NCI-H2171 (cell line): ENCODE measurements at places on chromosomes 1 and 21.

GRCh38 chr21:37622755-37623154 lies 256.2 kb downstream of the DYRK1A start:
- no peak for DNase-seq

DNA sequence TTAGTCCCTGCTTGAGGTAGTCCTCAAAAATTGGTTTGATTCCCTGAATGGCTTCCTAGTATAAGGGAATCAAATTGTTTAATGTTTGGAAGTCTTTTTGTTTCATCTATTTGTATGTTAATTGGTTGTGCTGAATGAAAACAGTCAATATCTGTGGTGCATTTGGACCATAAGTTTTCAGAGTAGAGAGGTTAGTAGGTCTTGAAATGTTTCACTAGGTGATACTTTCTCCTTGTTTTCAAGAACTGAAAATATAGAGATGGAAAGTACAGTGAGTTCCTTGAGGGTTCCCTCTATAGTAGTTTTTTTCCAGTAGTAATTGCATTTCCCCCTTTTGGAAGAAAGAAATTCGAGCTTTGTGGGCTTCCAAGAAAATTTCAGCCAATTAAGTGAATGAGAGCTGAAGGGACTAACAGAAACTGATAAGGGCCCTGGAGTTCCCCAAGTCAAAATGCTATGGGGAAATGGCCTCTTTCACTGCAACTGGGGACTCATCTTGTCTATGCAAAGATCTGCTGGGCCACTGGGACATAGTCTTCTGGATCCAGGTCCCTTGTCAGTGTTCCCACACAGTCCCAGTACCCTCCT lies 18.6 kb upstream of the CEP350 start:
- DNase-seq = no peak

DNA sequence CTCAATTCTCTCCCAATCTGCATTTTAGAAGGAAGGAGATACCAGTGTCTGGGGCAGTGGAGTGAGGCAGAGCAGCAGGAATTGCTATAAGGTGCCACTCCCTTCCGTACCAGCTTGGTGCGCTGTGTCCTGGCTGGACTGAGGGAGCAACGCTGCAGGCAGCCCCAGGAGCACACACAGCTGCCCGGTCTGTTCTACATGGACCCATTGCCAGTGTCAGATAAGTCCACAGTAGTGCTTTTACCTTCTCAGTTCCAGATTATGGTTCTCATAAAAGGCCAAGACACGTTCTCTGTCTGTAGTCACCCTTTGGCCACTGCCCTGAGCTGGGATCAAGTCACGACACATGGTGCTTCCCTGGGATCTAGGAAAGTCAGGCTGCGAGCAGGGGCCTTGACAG lies 44.1 kb upstream of the BARHL2 start:
- DNase-seq = no peak

GRCh38 chr1:200128944-200129879 lies 101.7 kb downstream of the NR5A2 start:
- no peak for DNase-seq

DNA sequence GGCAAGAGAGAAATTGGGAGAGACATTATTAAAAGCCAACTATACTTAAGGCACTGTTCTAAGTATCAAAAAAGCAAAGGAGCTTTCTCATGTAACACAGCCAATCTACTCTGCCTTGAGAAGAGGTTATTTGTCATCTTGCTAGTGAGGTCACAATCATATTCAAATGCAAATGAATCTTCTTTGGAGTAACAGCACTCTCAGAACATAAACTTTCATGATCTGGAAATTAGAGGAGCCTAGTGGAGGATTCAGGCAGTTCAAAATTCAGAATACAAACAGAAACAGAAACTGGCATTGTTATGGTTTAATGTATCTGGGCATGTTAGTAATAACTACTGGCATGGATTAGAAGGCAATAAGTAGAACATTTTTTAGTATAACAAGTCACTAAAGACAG lies 57.4 kb downstream of the ARID4B start:
- DNase-seq = no peak

- DNase-seq = no peak
Observed at GRCh38 chr1:210857705-210858104, 276.2 kb downstream of the KCNH1 start.

GRCh38 chr1:244041466-244042120 lies 9.5 kb upstream of the ZBTB18 start:
- no peak for DNase-seq
